ENCODE measurements at places on chromosomes 4 and X.

GRCh38 chrX:12874581-12874980 lies 7.7 kb downstream of the TLR7 start:
- no peak for DNase-seq

DNA sequence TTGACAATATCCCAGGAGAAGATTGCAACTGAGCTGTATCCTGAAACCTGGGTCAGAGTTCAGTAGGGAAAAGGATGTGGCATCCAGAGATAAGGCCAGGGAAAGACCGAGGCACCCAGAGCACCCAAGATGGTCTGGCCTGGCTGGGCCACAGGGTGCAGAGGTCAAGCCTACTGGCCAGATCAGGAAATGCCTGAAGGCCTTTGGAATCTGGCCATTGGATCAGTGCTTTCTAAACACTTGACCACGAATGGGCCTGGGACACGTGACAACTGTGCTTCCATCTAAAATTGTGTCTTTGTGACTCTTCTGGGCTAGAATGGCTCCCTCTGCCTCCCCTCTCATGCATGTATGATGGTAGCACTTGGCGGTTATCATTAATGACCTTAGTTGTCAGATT lies 316.9 kb downstream of the EVC2 start:
- DNase-seq = no peak

GRCh38 chr4:4394644-4395043 lies 7.7 kb downstream of the NSG1 start:
- no peak for DNase-seq

- DNase-seq = no peak
Observed at GRCh38 chr4:37473807-37474206, 212.4 kb downstream of the RELL1 start.

DNA sequence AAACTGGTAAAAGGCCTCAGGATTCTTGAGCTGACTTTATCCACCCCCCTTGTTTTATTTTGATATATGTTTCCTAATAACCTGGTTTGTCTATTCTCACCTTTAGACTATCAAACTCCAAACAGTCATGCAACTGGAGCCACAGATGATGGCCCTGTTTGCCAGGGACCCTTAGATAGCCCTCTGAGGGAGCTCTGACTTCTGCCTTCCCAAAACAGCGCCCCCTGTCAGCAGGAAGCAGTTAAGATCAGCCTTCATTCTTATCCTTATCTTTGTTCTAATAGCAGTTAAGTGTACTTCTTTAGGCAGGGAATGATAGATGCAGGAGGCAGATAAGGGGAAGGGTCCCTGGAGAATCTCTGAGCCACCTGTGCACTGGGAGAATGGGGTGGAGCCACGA lies 27.5 kb upstream of the CXCL13 start:
- DNase-seq = no peak

DNA sequence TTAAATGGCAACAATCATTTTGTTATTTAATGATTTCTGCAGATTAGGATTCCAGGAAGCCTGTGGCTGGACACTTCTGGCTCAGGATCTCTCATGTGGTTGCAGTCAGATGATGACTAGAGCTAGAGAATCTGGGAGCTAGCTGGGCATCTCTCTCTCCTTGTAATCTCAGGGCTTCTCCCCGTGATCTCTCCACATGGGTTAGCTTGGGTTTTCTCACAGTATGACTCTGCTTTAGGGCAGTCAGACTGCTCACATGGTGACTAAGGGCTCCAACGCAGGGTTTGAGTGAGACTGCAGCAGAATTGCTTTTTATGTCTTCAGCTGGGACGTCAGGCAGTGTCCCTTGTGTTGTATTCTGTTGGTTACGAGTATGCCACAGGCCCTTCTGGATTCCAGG lies 361.4 kb downstream of the CBLL2 start:
- no peak for DNase-seq

DNA sequence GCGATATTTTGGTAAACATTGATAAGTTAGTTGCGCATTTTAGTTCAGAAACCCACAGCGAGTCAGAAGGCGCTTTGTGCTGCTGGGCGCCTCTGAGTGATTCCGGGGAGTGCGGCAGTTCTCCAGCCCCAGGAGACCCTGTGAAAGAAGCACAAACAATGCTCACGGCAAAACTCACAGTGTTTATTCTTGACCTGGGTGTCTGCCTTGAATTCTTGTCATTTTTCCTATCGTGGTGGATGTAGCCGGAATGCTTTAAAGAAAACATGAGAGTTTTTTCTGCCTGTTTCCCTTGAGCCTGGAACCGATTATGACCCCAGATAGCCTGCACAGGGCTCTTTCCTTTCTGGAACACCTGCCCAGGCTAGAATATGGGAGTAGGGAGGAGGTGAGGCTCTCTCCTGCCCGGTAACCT lies 6.7 kb downstream of the TBL1X start:
- DNase-seq = no peak

- DNase-seq = no peak
Observed at GRCh38 chr4:99710020-99710419, 52.4 kb upstream of the C4orf54 start.

DNA sequence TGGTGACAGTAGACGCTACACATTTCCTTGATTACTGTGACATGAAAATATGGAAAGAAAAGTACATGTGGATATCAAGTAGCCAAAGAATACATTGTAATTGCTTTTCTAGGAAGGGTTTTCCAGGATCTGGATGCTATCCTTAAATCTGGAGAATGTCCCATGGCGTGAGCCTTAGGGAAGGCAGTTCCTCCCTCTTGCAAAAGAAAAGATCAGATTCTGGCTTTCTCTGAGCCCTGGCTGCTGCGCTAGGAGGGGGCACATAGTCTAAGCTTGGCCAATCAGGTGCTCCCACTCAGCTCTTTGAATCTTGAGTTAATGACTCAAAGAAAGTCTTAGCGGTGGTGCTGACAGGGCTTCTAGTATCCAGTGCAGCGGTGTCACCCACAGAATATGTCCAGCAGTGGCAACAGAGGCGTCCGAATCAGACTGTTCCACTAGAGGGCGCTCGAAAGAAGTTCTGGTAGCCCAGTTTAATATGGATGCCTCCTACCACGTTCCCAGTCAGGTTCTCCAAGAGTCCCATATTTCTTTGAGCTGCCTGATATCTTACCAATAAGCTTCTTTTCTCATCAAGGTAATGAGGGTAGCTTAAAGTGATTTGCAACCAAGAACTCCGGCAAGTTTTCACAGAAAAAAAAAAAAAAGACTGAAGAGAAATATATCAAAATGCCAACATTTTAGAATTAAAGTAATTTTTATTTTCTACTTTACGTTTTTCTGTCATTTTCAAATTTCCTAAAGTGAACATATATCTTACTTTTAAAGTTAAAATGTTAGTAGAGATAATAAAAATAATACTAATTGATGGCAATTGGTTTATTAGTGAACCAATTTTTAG lies 213.4 kb upstream of the S100G start:
- DNase-seq = peak; percentile 54

GRCh38 chrX:72663737-72664136 lies 50.4 kb downstream of the PHKA1 start:
- no peak for DNase-seq

DNA sequence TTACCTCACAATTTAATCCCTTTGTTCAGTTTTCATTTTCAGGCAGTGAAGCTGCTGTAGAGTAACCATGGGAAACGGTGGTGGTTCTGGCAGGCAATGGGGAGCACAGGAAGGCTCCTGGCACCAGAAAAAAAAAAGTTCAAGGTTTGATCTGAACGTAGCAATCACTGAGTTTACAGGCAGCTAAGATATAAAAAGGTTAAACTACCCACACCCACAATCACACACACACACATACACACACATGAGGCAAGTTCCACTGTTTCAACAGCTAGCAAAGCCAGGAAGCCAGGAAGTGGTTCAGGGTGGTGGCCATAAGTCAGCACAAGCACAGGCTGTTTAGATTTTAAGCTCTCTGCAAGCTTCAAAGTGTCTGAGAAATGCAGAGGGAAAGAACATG lies at the start of gene SULT1B1:
SULT1B1 (minus strand) TSS at position 166 of the 400 bp plus-strand sequence. CDS start 5,403 bp downstream, outside the sequence.
- DNase-seq = no peak

GRCh38 chrX:97756879-97757278 lies 873.2 kb downstream of the RPA4 start:
- no peak for DNase-seq

GRCh38 chr4:76947369-76947768 lies 2.2 kb upstream of the SEPTIN11 start:
- no peak for DNase-seq

DNA sequence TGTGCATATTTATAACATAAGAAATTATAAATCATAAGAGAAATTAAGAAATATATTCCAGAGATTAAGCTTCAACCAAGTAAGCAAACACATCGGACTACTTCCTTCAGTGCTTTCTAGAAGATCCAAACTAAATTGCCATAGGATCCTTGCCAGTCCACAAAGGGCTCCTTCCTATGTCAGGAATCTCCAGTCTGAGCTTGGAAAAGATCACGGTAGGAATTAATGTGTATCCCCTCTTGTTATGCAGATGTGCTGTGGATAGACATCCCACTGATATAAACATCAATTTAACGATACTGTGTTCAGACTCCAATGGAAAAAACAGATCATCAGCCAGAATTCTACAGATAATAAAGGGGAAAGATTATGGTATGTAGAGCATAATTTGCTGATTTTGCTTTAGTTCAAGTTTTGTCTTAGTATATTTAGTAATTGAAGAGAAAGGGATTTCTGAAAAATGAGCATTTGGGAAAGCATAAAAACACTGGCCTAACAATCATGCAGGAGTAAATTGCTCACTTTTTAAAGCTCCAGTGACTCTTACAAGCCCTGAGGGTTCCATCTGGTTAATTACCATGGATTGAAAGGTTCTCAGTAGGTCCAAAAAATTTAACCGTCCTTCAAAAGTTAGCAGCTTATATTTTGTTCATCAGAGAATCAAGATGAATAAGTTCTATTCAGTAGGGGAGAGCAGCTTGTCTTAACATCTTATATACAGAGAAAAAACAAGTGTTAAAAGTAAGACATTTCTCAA lies 65.9 kb downstream of the HHIP start:
- no peak for DNase-seq

DNA sequence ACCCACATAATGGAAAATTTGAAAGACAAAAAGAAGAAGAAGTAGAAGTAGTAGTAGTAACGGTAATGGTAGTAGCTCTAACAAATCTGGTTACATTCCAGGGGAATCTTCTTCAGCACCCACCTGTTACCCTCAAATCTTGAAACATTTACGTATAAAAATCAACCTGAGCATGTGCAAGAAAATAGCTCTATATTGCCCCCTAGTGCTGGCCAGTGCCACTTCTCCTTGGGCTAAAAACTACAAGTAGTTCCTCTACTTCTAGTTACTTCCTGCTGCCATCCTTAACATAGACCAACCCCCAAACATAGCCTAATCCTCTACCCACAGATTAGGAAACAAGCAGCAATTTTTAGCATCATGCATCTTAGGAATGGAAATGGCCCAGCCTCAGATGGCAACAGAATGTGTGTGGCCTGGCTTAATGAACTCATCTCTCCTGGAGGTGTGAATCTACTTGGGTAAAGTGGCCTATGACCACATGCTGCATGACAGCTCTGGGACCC lies 3.1 kb downstream of the PDGFC start:
- DNase-seq = peak; percentile 51

DNA sequence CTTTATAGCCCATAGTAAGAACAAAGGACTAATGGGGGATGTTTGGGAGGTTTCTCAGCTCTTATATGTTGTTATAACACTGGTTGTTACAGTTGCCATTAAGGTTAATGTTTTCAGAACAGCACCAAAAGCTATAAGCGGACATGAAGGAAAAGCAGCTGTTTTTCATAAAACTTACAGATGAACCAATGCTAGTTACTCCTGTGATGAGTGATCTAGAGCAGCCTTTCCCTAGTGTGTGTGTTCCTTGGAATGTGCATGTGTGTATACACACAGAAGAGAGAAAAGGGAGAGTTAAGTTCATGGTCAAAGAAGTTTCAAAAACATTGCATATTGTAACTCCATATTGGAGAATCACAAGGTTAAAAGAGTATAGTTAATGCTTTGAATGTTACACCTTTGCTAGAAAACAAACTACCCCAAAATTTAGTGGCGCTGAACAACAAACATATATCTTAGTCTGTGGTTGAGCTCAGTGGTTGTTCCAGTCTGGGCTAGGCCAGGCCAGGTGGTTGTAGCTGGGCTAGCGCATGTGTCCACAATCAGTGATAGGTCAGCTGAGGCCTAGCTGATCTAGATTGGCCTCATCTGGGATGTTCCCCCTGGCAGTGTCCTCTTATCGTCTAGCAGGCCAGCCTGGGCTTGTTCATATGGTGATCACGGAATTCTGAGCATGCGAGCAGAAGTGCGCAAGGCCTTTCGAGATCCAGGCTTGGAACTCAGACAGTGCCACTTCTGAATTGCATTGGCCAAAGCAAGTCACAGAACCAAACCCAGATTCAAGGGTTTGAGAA lies 151.0 kb downstream of the NHS start:
- no peak for DNase-seq

DNA sequence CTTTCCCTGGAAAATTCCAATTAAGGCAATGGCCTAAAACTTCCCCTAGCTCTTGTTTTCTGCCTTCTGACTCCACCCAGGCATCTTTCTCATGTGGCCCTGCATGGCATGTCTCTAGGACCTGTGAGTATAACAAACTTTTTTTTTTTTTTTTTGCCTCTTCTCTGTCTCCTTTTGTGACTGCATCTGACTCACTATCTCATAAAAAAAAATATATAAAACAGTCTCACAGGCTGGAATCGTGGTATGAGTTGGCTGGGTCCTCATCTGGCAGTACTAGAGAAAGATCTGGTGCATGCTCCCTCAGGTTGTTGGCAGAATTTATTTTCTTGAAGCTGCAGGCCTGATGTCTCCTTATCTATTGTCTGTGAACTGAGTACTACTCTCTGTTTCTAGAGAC lies 313.9 kb downstream of the TECRL start:
- DNase-seq = no peak

DNA sequence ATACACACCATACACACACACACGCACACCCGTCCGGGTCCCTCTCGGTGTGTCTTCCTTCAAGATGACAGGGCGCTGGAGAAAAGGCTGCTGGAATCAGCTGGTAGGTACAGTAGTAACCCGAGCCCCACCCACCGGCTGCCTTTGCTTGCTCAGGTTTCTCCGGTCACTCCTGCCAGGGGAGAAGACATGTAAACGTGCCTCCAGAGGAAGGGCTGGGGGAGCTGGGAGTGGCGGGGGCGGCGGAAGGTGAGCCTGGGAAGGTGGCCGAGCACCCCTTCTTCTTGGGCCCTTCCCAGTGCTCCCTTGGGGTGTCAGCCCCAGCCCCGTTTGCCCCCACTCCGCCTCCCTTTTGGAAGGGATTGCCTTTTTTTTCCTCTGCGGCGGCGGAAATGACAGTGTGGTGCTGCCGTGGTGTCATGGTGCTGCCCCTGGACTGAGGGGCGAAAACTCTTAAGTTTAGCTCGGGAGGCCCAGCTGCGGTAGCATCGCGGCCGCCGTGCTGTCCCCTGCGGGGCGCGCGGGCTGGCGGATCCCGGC lies at the start of gene MID2:
MID2 (plus strand) TSS at position 169 of the 540 bp plus-strand sequence. CDS start 561 bp downstream, outside the sequence.
- peak; percentile 59 for DNase-seq

- DNase-seq = no peak
Observed at GRCh38 chr4:63155561-63155960, 1253.7 kb downstream of the TECRL start.

- DNase-seq = no peak
Observed at GRCh38 chrX:97021680-97022079, 138.0 kb downstream of the RPA4 start.

- DNase-seq = no peak
Observed at GRCh38 chr4:168651374-168651773, 154.5 kb downstream of the PALLD start.

Data from NCI-H345 (cell line).